ENCODE measurements at places on chromosomes 2 and 18.
A peak's percentile ranks its signal among the peaks of the same experiment; 100 is the strongest.

GRCh38 chr2:233131936-233132720 is 72.0 kb downstream of the INPP5D start:
- no peak for DNase-seq

GRCh38 chr2:168174756-168175155 is 72.6 kb downstream of the STK39 start:
- DNase-seq: no peak

DNA sequence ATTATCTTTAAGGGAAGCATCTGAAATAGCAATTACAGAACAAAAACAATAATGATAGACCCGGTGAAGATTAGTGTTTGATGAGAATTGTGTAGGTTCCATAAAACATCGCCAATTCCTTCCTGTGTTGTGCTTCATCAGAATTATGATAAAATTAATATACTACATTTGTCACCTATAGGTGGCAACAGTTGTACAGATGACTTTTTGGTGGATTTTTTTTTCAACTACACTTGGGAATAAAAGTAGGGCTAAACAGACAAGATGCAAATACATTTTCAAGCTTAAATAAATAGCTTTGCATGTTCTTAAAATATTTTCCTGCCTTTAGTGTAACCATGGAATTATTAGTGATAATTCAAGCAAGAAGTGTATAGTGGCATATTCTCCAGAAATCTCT is 7.0 kb upstream of the LYPD1 start:
- no peak for DNase-seq

GRCh38 chr2:239349453-239350135 is 51.2 kb downstream of the HDAC4 start:
- DNase-seq: peak; percentile 40

DNA sequence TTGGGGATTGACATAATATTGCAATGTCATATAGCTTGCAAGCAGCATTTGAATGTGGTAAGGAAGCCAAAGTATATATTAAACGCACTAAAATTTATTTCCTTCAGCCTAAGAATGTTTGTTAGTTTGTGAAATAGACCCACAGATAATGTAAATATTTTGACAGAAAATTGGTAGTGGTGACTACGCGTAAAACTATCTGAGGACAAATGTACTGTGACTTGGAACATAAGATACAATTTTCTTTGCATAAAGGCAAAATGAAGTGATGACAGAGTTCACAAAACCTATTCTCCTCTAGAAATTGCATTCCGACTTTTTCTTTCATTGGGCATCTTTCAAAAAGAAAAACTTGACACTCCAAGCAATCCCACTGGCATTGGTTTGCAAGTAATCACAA is 411.1 kb upstream of the LRATD1 start:
- no peak for DNase-seq

DNA sequence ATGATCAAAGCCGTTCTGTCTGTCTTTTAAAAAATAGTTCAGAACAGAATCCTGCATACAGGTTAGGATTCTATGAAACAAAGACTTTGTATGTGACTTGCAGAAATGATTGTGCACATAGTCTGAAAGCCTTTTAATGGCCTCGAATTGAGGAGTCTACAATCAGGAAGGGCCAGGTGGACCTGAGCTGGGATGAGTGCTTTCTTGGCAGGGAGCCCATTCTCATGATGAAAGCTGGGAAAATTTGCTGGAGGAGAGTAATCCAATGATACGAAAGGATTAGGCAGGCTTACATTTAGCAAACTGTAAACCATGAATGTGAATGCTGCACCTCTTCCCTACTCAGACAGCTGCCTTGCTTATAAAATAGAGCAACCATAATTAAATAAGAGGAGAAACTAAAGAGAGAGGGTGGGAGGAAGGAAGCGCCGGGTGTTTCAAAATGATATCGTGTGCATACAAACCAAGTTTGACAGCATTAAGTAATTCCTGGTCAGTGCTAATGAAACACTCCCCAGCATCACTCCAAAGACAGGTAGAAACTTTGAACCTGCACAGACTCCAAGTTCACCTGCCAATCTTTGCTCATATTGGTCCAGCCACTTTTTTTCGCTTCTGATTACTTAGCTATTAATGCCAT is 23.7 kb upstream of the CXCR4 start:
- DNase-seq: no peak

GRCh38 chr2:210527286-210527685 is 29.1 kb upstream of the CPS1 start:
- DNase-seq: no peak

DNA sequence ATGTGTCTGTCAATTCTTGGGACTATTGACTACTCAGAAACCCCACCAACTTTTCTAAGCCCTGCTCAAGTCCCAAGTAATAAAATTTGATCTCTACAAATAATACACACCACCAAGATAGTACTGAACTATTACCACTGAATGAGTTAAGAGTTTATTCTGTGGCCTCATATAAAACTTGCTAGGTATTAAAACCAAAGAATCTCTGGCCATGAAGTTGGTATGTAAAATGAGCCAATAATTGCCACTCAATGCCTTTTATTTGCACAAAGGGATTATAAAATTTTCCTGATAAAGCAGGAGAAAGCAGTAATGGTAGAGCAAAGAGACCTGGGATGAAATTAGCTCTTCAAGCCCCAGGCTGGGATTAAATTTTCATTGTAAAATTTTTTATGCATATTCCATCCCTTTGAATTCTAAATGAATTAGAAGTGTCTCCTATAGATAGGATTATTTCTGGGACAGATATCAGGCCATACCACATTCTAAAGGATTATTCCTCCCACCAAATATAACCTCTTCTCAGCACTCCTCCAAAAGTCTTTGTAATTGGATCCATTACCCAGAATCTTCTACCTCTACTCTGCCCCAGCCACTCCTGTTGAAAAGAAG is 450.5 kb upstream of the ACVR2A start:
- no peak for DNase-seq

GRCh38 chr2:159179696-159180095 is 106.8 kb downstream of the WDSUB1 start:
- no peak for DNase-seq

DNA sequence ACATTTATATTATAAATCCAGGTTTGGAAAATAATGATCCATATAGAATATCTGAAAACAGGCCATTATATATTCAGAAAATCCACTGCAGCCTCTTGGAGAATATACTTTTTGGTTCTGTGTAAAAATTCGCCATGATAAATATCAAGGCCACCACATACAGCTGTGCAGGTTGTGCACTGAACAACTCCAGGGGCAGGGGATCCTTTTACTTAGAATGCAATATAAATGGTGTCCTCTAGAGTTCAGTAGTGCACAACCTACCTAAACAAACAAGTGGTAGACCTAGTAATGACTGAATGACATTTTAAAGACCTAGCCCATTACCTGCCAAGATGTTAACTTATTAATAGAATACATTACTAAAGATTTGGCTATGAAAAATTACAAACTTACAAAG is 22.4 kb downstream of the MOGAT1 start:
- DNase-seq: no peak

DNA sequence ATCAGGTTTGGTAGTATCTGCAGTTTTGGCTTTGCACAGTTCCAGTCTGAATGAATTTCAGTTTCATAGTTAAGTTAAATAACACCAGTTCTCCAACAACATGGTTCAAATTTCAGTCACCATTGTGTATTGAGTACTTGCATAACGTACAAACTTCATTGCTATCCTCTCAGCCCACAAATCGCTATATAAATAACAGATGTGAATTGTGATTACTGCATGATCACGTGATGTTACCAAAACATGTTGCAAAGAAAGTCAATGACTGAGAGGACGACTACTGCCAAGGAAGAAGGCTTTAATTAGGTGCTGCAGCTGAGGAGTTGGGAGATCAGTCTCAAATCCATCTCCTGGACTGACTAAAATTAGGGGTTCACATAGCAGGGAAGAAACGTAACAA is 48.2 kb downstream of the COL4A4 start:
- no peak for DNase-seq

- no peak for DNase-seq
Observed at GRCh38 chr18:76467371-76468190, 27.5 kb downstream of the ZNF516 start.

- no peak for DNase-seq
Observed at GRCh38 chr18:63879709-63880108, 7.8 kb upstream of the SERPINB2 start.

- DNase-seq: no peak
Observed at GRCh38 chr2:84832772-84833461, 48.0 kb downstream of the TRABD2A start.

GRCh38 chr2:105793196-105793975 is 48.7 kb downstream of the NCK2 start:
- DNase-seq: no peak

DNA sequence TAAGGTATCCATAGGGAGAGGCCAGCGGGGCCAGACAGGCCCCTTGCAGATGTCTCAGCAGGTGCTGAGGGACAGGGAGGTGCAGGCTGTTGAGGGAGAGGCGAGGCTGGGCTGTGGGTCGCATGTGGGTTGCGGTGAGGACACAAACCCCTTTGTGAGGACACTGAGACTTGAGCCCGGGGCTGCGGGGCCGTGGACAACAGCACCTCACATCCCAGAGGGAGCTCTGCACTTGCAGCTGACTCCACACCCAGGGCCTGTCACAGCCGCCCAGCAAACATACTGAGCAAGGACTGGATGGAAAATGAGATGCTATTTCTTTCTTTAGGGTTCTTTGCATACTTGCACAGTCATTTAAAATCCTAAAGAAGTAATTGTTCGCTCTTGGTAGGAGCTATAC is 95.3 kb upstream of the NFATC1 start:
- no peak for DNase-seq

DNA sequence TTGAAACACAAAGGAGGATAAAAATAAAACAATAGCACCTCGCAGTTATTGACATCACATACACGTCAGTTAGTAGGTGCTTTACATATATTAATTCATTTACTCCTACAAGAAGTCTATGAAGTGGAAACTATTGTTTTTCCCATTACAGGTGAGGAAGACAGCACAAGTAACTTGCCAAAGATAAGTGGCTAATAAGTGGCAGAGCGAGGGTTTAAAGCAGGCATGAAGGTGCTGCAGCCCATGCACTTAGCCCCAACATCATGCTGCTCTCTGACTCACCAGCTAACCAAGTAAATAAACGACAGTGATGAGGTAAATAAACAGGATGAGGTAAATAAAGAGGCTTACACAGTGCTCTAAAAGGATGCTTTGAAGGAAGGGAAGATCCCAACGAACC is 498.6 kb upstream of the ZEB2 start:
- DNase-seq: no peak

DNA sequence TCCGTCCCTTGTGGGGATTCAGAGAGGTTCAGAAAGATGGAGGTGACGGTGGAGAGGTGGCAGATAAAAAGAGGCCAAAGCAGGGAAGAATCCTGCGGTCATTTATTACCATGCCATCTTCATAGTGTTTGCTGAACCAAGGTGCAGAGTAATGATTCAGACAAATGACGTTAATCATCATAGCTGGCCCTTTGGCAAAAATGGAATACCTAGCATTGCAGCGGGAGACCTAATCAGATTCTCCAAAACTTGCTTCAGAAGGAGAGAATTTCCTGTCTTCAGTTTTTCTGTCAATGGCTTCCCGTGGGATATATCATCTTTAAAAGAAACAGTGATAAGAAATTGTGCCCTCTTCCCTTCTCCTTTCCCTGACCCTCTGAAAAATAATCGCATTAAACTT is 175.4 kb downstream of the PTGR3 start:
- no peak for DNase-seq
